ENCODE measurements at places on chromosomes 1 and 21.

DNA sequence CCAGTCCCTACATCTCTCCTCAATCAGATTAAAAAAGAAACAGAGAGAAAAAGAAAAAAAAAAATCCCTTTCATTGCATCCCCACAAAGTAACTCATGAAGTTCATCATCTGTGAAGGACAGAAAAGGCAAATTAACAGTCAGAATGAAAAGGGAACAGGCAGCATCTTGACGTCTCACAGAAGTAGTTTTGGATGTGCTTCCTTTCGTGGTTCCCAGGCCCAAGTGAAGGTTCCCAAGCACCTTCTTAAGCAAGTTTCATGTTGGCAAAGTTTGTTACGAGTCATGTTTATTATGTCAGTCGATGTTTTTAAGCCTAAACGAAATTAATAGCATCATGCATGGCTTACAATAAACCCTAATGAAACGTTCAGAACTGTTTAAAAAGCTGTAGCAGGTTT is 475.2 kb downstream of the SETD4 start:
- DNase-seq = no peak

DNA sequence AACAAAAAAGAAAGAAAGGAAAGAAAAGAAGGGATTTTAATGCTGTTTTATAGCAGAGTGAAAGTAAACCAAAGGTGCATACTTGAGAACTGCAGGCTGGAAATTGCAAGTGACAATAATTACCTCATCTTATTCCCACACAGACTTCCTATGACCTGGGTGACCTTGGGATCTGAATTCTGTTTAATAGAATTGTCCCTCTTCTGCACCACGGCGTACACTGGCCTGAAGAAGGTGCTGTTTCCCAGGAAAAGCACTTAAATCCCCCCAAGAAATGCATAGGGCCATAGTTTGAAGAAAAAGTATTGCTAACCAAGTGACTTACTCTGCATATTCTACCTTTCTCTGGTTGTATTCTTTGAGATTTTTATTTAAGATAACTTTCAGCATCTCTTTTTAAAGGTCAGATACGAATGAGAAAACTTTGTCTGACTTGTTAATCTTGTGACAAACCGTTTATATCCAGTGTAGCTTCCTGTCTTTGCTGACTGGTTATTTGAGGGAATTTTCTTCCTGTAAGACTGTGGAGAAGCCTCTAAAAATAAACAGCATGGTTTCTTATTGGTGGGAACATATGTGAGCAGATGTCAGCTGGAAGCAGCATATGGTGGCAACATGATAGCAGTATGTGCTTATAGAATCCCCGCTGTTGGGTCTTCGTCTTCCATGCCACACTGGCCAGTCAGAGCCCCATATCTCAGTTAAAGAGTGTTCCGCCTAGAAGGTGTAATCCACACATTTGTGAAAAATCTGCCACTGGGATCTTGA is 16.3 kb downstream of the TGFB2 start:
- peak; percentile 95 for DNase-seq

DNA sequence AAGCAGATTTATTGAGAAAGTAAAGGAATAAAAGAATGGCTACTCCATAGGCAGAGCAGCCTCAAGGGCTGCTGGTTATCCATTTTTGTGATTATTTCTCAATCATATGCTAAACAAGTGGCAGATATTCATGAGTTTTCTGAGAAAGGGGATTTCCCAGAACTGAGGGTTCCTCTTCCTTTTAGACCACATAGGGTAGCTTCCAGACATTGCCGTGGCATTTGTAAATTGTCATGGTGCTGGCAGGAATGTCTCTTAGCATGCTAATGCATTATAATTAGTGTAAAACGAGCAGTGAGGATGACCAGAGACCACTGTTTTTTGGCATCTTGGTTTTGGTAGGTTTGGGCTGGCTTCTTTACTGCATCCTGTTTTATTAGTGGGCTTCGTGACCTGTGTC is 16.8 kb upstream of the FMN2 start:
- DNase-seq = no peak

GRCh38 chr21:37507716-37508115 is 141.1 kb downstream of the DYRK1A start:
- DNase-seq = no peak

DNA sequence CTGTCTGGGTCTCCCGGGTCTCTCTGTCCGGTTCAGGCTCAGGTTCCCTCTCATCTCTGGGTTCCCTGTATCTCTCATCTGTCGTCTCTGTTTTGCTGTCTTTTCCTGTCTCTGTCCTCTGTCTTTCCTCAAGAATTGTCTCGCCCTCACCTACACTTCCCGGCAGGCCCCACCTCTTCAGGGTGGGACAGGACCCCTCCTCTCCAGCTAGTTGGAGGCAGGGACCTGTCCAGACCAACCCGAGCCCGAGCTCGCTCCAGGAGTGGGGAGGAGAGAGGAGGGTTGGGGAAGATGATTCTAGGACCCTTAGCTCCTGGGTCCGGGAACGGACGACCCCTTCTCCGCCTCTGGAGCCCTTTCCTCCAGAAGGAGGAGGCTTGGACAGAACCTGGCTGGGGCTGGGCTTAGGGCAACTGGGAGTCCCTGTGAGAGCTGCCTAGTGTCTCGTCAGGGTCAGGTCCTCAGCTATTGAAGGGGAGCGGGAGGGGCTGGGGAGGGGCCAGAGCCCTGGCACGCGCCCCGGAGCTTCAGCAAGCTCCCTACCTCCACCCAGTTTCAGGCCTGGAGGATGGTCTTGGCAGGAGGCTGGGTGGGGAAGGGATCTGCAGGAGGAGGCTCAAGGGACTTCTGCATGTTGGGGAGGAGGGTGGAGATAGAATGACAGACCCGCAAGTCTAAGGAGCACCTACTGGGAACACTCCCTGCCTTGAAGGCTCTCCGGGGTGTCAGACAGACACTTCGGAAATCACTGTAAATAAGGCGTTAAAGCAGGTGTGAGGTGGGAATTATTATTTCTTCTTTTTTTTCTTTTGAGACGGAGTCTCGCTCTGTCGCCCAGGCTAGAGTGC is 26.3 kb upstream of the EPB41 start:
- DNase-seq = no peak

All from NCI-H524 (cell line).